ENCODE measurements at places on chromosomes 6 and 20.

- no peak for DNase-seq
Measured at GRCh38 chr20:44436393-44436792, 39.3 kb upstream of the TTPAL start.

GRCh38 chr6:66499851-66500250, 792.8 kb upstream of the EYS start:
- no peak for DNase-seq

GRCh38 chr6:38269461-38270172, 370.1 kb downstream of the BTBD9 start:
- DNase-seq = no peak

DNA sequence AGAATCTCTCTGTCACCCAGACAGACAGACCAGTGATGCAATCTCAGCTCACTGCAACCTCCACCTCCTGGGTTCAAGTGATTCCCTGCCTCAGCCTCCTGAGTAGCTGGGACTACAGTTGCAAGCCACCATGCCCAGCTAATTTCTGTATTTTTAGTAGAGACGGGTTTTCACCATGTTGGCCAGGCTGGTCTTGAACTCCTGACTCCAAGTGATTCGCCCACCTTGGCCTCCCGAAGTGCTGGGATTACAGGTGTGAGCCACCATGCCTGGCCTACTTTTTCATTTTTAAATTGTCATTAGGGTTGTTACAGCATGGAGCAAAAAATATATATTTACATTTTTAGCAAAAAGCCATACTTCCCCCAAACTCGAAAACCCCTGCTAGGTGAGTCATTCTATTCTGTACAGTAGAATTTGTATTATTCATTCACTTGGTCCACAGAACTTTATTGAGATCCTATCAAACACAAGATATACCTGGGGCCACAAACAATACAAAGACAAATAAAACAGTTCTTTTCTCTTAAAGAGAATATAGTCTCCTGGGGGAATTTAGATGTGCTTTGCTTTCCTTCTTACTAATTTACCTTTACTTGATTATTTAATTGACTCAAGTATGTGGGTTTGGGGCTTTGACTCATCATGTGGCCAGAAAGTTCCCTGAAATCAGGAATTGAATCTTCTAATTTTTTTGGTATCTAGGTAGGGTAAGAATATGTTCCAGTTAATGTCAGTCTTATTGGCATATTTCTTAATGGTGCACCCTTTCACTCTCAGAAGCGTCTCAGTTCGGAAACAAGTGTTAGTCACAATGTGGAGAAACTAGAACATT, 16.6 kb upstream of the CCND3 start:
- peak; percentile 22 for DNase-seq

- DNase-seq = no peak
Measured at GRCh38 chr6:74742793-74743508, 462.9 kb downstream of the COL12A1 start.

- no peak for DNase-seq
Measured at GRCh38 chr6:157328108-157328692, 4.9 kb upstream of the TMEM242 start.

DNA sequence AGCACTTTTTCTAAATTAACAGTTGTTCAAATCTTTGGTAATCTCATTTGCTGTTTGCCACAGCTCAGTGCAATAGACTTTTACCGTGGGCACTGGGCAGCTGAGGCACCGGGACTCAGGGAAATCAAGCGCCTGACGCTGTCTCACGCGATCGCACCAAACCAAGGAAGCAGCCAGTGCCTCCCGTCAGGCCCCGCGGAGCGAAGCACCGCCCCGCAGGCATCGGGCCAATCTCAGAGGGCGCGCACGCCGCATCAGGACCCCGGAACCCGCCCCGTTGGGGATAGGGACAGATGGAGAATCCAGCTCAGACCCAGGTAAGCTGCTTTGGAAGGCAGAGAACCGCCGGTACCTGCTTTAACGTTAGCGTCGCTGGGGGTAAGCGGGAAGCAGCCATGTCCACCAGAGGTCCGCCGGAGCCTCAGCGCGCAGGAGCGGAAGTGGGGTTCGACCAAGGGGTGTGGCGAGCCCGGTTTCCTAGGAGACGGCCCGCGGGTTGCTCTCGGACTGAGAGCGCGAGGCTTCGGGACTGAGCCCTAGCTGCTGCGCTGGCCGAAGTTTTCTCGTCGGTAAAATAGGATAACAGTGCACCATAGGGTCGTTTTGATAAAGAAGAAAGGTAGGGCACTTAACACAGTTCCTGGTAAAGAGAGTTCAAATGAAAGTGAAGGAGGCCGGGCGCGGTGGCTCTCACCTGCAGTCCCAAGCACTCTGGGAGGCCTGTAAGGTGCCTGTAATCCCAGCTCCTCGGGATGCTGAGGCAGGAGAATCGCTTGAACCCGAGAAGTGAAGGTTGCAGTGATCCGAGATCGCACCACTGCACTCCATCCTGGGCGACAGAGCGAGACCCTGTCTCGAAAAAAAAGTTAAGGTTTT, at the start of gene LYRM2:
Gene LYRM2, minus strand, starts transcription at position 428 of the 876 bp plus-strand sequence. Its CDS starts 31 bp downstream, at position 397.
- peak; percentile 88 for DNase-seq

GRCh38 chr6:71404145-71404966, 115.7 kb downstream of the OGFRL1 start:
- no peak for DNase-seq

- DNase-seq = peak; percentile 33
Measured at GRCh38 chr6:149060300-149060984, 257.1 kb upstream of the TAB2 start.

GRCh38 chr20:36407199-36407733, 101.1 kb downstream of the DLGAP4 start:
- no peak for DNase-seq

DNA sequence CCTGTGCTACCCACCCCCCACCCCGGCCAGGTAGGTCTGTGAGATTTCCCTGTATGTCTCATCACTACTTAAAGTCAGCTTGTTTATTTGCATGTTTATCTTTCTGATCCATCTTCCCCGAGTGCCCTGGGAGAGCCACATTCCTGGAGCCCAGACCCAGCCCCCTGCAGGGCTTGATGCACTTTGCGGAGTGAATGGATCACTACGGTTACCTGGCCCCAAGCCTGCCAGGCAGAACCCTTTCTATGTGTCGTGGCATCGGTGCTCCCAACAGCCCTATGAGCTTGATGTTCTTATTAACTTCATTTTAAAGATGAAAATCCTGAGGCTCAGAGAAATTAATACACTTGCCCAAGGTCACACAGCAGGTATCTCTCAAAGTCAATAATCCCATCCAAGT, 13.6 kb upstream of the SLCO4A1 start:
- no peak for DNase-seq

DNA sequence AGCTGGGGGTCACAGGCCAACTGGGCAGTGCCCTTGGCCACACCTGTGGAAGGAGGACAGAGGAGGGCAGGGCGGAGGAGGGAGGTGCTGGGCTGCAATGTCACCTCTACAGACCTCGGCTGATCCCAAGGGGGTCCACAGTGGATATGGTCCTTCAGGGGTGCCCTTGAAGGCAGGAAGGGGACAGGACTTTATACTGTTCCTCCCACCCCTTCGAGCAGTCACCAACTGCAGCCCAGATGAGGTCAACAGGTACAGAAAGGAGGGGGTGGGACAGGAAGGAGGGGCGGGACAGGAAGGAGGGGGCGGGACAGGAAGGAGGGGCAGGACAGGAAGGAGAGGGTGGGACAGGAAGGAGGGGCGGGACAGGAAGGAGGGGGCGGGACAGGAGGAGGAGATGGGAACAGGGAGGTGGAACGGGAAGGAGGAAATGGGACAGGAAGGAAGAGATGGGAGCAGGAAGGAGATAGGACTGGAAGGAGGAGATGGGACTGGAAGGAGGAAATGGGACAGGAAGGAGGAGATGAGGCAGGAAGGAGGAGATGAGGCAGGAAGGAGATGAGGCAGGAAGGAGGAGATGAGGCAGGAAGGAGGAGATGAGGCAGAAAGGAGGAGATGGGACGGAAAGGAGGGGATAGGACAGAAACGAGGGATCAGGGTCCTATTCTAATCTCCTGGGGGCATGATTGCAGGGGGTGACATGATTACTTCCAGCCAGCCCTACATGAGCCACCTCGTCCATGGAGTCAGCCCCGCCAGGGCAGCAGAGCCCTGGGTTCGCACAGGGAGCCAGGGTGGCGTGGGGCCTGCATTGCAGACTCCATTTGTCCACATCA, 19.4 kb upstream of the MRGBP start:
- peak; percentile 60 for DNase-seq

GRCh38 chr20:64152906-64153305, 11.3 kb upstream of the MYT1 start:
- DNase-seq = no peak

DNA sequence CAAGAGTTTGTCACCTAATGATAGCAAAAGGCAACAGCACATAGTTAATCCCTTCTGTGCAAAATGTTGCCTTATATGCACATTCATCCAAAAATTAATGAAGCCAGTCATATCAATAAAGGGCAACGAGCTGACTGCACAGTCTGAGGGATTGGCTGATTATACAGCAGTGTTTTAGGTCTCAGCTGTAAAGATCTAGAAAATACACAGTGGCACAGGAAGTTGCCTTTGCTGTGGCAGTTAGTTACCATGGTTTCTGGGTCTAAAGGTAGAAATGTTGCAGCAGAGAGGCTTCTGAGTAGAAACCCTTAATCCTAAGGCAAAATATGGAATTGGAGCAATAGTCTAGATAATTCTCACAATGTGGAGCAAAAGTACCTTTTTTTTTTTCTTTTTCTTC, 89.7 kb downstream of the SMPDL3A start:
- no peak for DNase-seq
